RPMI7951 (cell line): ENCODE measurements at places on chromosomes 13 and 19. TPM values are rescaled to one million over a fixed set of nuclear protein-coding genes. Genes with fewer than 3 reads are reported as not detected.

Gene FPR1
- 9.4 and 13.2 TPM in 2 replicates for total RNA-seq

Gene NRTN
- not detected in 2 replicates for total RNA-seq

Gene ZNF729
- total RNA-seq, result not detected in 2 replicates

Gene OR10H1
- total RNA-seq, result not detected in 2 replicates

Gene HS6ST3
- total RNA-seq, result not detected in 2 replicates

Gene ZNF433
- 3.5 and 6.7 TPM in 2 replicates for total RNA-seq

Gene SKA3
- total RNA-seq, result 29.7 and 40.3 TPM in 2 replicates

Gene POU2F2
- total RNA-seq, result 2.0 and 2.4 TPM in 2 replicates

Gene ATP4A
- total RNA-seq, result 0.12 TPM in 1 of 2 replicates, not detected in the other

Gene PSG11
- total RNA-seq, result 0.29 TPM in 1 of 2 replicates, not detected in the other

Gene SGCG
- not detected in 2 replicates for total RNA-seq

Gene PTGIR
- total RNA-seq, result 0.60 and 0.78 TPM in 2 replicates

Gene DIS3
- 27.0 and 32.0 TPM in 2 replicates for total RNA-seq

Gene LHB
- total RNA-seq, result 0.68 TPM in 1 of 2 replicates, not detected in the other

Gene HTR2A
- under 0.01 TPM in 1 of 2 replicates, not detected in the other for total RNA-seq

Gene VASP
- total RNA-seq, result 53.8 and 79.1 TPM in 2 replicates

Gene SIGLEC11
- not detected in 2 replicates for total RNA-seq

Gene SIGLEC7
- not detected in 2 replicates for total RNA-seq

Gene CRB3
- not detected in 2 replicates for total RNA-seq

Gene TEX26
- not detected in 2 replicates for total RNA-seq

Gene DMKN
- 2.9 TPM in 1 of 2 replicates, not detected in the other for total RNA-seq

Gene VSTM1
- 0.29 TPM in 1 of 2 replicates, not detected in the other for total RNA-seq

Gene GJB2
- total RNA-seq, result 0.59 and 0.72 TPM in 2 replicates

Gene FPR3
- 0.60 and 0.98 TPM in 2 replicates for total RNA-seq

Gene IZUMO2
- not detected in 2 replicates for total RNA-seq

Gene GNG7
- total RNA-seq, result 0.96 and 1.3 TPM in 2 replicates

Gene COMP
- total RNA-seq, result 1.1 and 1.2 TPM in 2 replicates

Gene ZNF69
- total RNA-seq, result 17.8 and 23.0 TPM in 2 replicates
